ENCODE measurements at places on chromosomes 12 and 14.
A peak's percentile ranks its signal among the peaks of the same experiment; 100 is the strongest.

DNA sequence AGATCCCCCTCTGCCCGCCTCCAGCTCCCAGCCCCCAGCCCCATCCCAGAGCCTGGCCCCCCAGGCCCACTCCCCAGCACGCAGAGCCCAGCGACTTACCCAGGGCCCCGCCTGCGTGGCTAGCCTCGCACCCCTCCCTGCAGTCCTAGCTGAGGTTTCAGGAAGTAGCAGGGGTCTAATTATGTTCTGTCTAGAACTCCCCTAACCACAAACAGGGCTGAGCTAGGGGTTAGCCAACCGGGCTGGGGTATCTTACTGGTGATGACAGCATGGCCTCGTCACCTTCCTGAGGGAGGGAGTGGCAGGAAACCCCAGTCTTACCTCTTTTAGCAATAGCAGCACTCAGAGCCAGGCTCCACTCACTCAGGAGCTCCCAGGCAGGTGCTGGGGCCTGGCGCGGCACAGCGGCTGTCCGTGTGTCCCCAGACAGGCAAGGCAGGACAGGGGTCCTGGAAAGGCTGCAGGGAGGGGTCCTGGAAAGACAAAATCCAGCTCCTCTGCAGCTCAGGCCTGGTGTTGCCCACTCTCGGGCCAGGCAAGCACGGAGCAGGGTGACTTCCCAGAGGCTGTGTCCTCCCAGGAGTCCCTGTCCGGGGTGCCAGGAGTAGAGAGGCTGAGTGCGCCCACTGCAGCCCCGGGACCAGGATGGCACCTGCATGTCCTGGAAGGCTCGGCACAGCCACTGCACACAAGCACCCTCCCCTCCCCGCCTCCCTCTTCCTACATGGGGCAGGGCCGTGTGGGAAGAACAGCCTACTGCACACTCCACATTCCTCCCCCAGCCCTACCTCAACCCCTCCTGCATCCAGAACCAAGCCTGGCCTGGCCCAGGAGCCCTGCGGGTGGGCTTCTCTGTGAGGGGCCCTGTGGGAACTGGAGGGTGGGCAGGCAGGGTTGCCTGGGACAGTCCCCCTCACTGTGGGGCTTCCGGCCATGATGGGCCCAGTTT is at the start of gene GPR132:
GPR132 (minus strand) TSS at position 151 of the 949 bp plus-strand sequence. CDS start 10,010 bp downstream, outside the sequence.
- no peak for DNase-seq

GRCh38 chr14:79294499-79294898 is 916.8 kb downstream of the DIO2 start:
- no peak for DNase-seq

DNA sequence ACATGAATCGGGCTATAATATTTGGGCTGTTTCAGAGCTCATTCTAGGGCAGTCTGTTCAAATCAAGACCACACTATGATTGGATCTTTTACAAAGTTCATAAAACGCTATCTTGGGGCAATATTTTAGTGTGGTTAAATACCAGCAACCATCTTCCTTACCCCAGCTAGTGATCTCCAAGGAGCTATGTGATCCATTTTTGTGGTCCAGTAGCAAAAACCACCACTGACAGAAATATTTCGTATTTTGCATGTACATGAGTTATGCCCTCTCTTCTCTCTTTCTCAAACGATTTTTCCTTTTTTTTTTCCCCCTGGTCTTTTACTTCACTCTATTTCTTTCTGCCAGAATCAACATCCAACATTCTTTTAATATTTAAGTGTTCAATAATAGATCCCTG is 280.6 kb upstream of the KITLG start:
- no peak for DNase-seq

DNA sequence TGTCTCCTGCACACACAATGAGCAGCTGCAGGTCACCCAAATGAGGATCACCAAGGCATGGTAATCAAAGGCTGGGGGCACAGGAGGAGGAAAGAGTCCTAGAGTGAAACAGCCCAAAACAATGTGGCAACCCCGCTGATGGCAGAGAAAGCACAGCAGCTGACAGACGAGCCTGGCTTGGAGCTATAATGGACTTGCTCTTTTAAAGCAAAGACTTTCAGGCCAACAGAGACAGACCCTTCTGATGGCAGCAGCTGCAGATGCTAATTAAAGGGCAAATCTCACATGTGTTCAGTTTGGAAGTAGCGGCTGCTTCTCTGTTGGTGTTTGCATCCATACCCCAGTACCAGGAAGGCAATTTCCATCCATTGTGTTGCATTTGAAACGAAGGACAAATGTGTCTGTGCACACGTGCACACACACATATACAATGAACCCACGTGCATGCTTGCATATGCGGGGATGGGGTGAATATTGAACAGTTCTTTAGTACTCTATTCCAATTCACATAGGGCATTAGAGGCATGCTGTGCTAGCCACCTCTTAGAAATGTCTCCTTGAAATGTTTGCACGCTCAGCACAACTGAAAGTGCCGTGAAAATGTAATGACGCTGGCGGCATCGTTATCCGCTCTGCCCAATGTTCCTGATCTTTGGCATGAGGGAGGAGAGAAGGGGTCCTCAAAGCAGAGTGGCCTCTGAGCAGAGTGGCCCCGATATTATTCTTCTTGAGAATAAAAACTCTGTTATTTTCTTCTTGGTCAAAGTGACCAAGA is 38.1 kb downstream of the CIT start:
- no peak for DNase-seq

GRCh38 chr12:77630344-77630743 is 200.3 kb upstream of the NAV3 start:
- DNase-seq, result no peak

- no peak for DNase-seq
These were observed 13.2 kb downstream of the TCL1B start for GRCh38 chr14:95699412-95699811.

DNA sequence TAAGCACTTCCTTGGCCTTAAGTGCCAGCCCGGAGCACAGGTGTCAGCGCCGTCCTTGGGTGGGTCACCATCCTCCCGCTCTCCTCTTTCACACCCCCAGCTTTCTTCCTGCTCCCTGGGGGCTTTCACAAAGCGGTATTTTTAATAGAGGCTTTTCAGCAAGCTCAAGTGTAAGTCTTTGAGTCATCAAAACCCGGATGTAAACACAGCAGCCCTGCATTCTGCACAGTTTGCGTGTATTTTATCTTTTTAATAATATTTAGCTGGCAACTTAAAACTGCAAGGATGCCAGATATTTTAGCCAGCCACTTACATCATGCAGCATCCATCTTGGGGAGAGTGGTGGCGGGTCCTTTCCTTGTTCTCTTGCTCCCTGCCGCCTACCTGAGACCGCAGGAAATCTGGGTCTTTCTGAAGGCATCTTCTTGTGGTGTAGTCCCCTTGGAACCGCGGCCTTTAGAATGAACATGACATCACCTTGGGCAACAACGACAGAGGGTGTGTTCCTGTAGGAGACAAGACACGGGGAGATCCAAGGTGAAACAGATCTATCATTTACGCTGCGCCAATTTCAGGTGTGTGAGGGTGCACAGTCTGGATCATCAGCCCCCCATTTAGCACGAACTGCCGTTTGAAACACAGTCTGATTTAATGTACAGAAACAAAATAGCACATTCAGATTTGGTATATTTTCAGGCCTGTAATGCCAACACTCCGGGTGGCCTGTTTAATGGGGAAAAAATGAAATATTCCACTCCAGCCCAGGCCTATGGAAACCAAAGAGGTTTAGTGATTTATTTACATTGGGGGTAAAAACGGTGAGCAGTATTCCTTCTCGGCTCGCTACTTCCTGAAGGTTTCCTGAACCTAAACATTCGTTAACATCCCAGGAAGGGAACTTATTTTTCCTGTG is 12.5 kb upstream of the IRF2BPL start:
- no peak for DNase-seq

- DNase-seq, result no peak
These were observed 187.2 kb upstream of the MYL2 start for GRCh38 chr12:111107392-111108178.

- no peak for DNase-seq
These were observed 461.2 kb downstream of the TMEM121 start for GRCh38 chr14:105987563-105987962.

GRCh38 chr14:69538766-69539165 is 35.9 kb downstream of the CCDC177 start:
- no peak for DNase-seq

GRCh38 chr14:76929927-76930326 is 98.6 kb downstream of the IRF2BPL start:
- no peak for DNase-seq

DNA sequence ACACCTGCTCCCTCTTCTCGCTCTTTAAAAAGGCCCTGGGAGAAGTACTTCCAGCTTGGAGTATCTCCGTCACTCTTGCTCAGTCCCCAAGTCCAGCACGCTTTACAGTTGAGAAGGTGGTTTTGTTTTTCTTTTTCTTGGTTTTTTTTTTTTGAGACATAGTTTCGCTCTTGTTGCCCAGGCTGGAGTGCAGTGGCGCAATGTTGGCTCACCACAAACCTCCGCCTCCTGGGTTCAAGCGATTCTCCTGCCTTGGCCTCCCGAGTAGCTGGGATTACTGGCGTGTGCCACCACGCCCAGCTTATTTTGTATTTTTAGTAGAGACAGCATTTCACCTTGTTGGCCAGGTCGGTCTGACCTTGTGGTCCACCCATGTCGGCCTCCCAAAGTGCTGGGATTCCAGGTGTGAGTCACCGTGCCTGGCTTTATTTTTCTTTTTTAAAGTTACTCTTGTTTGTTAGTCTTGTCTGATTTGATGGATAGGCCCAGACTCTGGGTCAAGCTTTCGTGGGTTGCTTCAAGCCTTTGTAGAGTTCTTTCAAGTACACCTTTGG is 1.9 kb downstream of the TDRD9 start:
- DNase-seq, result no peak

DNA sequence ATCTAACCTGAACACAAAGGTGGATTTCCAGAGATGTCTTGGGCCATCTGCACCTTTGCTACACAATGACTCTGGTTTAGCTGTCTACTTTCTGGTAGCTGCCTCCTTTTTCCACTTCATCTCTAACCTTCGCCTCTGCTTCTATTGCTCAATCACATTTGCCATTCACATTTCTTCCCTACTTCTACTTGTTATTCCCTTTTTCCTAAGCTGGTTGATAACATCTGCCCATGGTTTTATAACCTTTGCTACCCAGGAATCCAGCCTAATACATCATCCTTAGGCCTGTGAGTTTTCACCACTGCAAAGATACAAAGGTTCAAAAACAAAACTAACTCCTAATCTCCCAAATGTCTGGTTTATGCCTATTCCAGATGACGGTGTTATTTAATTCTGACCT is 13.2 kb downstream of the SPPL3 start:
- no peak for DNase-seq

GRCh38 chr12:114547636-114548035 is 136.3 kb downstream of the TBX3 start:
- DNase-seq, result no peak

- DNase-seq, result no peak
These were observed 471.7 kb upstream of the STXBP6 start for GRCh38 chr14:25521616-25522015.

DNA sequence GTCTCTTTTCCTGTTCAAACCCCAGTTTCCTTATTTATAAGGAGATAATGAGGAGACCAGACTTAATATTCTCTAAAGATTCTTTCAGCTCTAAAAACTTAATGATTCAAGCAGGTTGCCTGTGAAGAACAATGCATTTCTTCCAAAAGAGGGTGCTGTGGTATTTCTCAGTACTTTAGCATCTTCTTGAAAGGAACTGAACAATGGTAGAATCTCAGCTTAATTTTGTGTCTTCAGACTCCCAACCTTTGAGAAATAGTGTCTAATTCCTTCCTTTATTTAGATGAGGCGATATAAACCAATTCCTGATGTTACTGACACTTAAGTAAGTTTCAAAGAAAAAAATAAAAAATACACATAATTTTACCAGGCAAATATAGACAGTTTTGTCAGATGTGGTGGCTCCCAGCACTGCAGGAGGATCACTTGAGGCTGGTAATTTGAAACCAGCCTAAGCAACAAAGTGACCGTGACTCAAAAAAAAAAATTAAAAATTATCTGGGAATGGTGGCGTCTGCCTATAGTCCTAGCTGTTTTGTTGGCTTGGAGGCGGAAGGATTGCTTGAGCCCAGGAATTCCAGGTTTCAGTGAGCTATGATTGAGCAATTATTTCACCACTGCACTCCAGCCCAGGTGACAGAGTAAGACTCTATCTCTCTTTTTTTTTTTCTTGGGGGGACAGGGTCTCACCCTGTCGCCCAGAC is 76.9 kb upstream of the PSMA6 start:
- peak; percentile 10 for DNase-seq

- no peak for DNase-seq
These were observed 20.0 kb upstream of the KITLG start for GRCh38 chr12:88600272-88600671.

DNA sequence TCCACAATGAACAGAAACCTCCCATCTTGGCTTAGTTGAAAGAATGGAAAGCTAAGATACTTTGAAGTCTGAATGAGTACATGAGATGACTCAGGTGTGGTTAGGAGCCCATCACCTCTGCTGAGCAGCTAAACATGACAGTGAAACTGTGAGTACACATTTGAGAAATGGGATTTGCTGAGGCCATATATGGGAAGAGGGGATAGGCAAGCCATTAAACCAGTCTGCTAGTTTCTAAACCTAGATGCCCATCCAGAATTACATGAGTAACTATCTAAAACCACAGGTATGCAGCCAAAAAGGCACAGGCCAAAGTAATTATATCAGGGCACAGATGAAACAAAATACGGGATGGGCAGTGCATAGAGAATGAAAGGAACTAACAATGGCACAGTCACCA is 41.2 kb downstream of the NKX2-1 start:
- no peak for DNase-seq

DNA sequence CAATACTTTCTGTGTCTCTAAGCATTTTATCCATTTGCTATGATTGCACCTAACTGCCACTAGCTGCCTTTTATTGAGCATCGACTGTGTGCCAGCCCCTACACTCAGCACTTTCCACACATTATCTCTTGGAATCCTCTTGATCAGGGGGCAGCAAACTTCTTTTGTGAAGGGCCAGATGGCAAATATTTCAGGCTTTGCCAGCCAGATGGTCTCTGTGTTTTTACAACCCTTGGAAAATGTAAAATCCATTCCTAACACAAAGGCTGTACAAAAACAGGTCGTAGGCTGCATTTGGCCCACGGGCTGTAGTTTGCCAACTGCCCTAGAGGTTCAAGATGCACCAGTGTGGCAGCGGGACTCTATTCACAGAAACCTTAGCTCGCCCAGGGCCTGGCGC is 19.5 kb downstream of the FOXN4 start:
- DNase-seq, result no peak

GRCh38 chr12:64825143-64826021 is 935 bp downstream of the TBC1D30 start:
- DNase-seq, result peak; percentile 87
